ENCODE measurements at places on chromosomes 16 and 17.

- no peak for DNase-seq
Measured at GRCh38 chr16:89048871-89049422, 44.7 kb upstream of the ACSF3 start.

GRCh38 chr17:27577121-27577761 lies 53.7 kb upstream of the LGALS9 start:
- DNase-seq = no peak

DNA sequence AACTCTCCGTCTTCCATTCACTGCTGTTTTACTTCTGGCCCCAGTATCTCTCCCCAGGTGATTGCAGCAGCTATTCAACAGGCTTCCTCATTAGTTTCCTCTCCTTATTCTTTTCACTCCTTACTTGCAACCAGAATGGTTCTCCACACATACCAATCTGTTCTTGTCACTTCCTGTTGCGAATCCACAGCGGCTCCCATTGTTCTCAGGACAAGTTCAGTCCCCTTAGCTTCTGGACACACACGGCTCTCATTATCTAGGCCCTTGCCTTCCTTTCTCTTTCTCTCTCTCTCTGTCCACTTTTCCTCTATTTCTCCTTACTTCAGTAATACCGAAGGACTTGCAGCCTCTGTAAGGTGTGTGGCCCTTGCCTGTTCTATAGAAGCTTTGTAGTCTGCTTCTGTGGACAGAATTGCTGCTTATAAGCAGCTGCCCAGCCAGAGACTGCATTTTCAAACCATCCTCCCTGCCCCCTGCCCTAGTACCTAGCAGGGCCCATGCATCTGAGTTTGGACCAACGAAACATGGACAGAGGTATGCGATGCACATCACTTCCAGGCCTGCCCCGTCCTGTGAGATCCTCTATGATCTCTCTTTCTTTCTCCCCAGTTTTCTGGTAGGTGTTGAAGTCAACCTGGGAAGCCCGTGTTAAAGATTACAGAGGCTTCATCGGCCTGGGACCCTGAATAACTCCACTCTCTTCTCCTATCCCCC lies 45.7 kb downstream of the VAT1L start:
- no peak for DNase-seq

DNA sequence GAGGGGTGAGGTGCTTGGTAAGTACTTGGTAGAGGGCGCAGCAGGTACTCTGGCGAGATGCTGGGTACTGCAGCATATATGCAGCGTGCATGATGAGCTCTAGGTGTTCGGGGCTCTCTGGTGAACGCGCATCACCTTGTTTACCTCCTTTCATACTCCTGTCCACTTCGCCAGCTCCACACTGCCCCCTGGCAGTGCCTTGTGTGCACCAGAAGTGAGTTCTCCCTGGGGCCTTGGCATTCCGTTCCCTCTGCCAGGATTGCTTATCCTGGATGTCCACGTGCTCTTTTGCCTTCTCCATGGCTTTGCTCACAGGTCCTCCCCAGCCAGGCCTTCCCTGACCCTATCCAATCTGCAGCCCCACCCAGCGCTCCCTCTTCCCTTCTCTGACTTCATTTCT lies 154.2 kb downstream of the MRM1 start:
- peak; percentile 24 for DNase-seq

GRCh38 chr17:63758428-63758827 lies 15.0 kb downstream of the CCDC47 start:
- DNase-seq = no peak

GRCh38 chr16:46922239-46922638 lies 38.1 kb downstream of the GPT2 start:
- no peak for DNase-seq

GRCh38 chr17:76485569-76485968 lies 15.7 kb downstream of the RHBDF2 start:
- no peak for DNase-seq

- DNase-seq = peak; percentile 30
Measured at GRCh38 chr16:67055712-67056487, 27.0 kb downstream of the CBFB start.

- no peak for DNase-seq
Measured at GRCh38 chr17:5508810-5509209, 22.4 kb downstream of the MIS12 start.

GRCh38 chr16:73234496-73234895 lies 186.6 kb upstream of the ZFHX3 start:
- no peak for DNase-seq

- DNase-seq = no peak
Measured at GRCh38 chr17:36742267-36743000, 141.1 kb downstream of the MRM1 start.

DNA sequence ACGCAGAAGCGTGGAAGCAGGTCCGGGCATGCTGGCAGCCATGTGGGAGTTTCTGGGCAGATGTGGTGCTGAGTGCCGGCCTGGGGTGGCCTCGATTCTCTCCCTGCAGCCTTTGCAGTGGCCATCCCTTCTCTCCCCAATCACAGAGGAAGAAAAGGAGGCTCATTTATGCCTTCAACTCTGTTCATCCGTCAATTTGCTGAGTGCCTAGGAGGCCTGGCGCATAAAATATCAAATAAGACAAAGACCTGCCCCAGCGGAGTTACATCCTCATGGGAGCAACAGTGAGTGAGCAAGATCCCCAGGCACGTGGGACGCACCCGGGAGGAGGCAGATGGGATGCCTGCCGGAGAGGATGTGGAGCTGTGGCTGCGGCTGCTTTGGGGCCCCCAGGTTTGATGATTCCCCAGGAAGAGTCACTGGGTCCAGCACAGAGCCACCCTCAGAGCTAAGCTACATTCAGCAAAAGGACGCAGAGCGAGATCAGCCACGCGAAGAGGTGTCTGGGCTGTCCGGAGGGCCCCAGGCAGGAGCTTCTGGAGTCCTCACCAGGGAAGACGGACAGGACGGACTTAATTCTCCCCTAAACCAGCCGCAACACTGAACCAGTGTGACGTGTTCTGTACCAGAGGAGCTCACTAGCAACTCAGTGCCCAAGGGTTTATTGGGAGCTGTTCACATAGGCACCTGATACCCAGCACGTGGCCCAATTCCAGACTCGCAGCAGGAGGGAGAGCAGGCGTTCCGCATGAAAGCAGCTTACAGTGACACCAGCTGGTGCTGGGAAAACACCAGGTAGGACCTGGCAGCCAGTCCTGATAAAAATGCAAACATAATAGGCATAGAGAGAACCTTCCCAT lies 11.3 kb downstream of the CA5A start:
- DNase-seq = no peak

- DNase-seq = no peak
Measured at GRCh38 chr17:64200080-64201032, 62.7 kb downstream of the TEX2 start.

DNA sequence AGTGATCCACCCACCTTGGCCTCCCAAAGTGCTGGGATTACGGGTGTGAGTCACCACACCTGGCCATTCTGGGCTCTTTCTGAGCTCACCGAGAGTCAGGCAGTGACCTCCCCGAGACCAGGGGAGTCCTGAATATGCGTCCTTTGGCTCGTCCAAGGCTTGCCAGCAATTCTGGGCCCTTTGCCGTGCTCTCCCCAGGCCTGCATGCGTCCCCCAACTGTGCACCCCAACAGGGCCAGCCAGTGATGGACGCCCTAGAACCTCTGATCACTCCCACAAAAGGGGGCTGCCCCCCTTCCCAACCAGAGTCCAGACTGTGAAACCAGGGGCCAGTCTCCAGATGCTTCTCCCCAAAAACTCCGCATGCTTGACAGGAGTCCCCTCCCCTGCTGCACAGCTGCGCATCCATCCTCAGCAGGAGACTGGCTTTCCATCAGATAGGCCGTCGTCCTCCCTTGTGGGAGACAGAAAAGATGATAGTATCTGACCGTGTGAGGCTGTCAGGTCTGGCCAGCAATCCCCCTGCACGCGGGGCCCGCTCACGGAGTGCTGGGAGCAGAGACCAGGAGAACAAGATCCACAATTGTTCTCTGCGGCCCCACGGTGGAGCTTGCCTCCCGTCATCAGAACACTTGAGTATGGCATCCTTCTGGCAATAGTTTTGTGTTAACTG lies 15.5 kb downstream of the HS3ST6 start:
- no peak for DNase-seq

DNA sequence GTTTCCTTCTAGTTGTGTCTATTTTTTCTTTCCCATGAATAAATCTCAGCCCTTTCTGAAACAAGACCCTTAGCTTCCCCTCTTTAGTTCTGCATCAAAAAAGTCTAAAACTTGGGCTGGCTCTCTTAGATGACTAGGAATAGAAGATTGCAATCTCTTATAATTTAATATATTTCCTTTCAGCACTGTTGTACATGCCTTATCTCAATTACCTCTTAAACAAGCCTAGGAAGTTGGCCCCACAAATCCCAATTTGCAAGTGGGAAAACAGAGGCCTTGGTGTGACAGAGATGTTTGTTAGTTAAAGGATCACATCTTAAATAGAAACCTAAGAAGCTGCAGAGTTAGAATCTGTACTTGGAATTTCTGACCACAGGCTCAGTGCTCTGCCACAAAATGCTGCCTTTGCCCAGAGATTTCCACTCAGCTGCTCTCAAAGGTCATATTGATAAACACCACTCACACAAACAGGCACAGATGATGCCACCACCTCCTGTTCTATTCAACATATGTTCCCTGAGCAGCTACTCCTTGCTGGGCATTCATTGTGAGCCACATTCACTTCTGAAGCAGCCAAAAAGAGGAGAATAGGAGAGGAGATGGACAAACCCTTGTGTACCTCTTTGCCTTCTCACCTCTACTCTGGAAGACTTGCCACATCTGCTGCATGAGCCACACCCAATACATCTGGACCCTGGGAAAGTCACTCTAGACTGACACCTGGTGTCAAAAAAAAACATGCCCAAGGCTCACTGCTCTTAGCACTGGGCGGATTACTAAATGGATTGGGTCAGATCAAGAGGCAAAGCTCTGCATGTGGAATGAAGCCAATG lies 5.5 kb downstream of the CCDC182 start:
- DNase-seq = peak; percentile 18
